DMS 273 treated with DMSO at 0.1 percent for 48 hours (cell line): ENCODE measurements at places on chromosomes 13 and 19.

- DNase-seq: no peak
Observed at GRCh38 chr13:27922883-27923612, 3.2 kb downstream of the PDX1 start.

DNA sequence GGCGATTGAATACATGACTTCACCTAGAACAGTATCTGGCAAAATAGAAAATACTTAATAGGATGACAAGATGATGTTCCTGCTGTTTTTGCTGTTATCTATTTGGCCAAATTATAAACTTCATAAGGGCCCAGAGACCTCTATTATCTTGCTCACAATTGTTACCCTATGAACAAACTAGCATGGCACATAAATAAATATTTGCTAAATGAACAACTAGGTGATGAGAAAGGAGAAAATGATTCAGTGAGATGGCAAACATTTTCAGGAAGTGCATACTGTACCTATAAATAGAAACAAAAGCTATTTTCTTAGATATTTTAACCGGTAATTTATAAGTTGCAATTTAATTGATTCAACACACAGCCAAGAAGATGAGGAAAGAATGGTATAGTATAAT lies 78.4 kb downstream of the FAM216B start:
- DNase-seq: no peak

DNA sequence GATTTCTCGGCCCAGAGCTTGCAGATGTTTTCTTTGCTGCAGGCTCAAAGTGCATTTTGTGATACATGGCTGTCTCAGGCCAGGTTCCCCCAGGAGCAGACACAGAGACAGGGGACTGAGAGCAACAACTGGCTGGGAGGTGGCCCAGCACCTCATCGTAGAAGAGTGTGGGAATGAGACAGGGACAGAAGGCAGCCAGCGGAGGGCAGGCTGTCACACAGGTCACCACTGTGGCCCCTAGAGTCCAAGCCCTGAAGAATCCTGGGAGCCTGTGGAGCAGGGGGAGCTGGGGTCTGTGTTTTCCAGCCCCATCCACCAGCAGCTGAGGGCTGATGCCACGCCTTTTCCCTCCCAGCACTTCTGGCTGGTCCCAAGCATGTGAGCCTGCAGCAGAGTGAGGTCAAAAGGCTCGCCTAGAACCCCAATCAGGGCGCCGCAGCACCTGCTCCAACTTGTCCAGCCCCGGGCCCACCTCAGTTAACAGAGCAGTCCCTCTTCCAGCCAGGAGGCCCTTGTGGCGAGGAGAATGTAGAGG lies 723.8 kb downstream of the UQCRFS1 start:
- DNase-seq: no peak

DNA sequence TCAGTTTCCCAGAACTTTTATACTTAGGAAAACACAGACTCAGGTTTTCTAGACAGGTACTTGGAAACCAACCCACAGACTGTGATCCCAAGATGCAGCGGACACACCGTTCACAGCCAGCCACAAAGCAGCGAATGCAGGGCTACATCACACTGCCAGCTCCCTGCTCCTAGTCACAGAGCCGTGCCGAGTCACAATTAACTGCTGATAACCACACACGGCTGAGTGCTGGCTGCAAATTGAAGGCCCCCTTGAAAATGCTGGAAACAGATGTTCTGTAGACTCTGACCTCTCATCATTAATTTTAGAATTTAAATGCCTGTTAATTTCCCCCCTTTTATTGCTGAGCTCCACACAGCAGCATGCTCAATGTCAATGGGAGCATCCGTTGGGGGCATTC lies 78.6 kb upstream of the SIAH3 start:
- no peak for DNase-seq

DNA sequence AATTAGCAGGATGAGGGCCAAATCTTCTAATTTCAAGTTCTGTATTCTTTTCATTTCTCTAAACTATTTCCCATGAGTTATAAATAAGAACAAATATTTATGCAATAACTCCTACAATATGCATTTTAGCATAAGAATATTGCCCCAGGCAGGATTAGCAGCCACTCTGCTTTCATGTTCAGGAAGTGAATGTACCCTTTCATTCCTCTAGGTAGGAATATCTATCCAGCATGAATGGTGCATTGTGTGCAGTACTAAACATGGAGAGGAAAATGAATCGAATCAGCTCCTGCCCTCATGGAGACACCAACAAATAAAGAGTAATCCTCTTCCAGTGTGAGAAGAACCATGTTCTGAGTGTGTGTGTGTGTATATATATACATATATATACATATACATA lies 41.0 kb downstream of the LHFPL6 start:
- no peak for DNase-seq

DNA sequence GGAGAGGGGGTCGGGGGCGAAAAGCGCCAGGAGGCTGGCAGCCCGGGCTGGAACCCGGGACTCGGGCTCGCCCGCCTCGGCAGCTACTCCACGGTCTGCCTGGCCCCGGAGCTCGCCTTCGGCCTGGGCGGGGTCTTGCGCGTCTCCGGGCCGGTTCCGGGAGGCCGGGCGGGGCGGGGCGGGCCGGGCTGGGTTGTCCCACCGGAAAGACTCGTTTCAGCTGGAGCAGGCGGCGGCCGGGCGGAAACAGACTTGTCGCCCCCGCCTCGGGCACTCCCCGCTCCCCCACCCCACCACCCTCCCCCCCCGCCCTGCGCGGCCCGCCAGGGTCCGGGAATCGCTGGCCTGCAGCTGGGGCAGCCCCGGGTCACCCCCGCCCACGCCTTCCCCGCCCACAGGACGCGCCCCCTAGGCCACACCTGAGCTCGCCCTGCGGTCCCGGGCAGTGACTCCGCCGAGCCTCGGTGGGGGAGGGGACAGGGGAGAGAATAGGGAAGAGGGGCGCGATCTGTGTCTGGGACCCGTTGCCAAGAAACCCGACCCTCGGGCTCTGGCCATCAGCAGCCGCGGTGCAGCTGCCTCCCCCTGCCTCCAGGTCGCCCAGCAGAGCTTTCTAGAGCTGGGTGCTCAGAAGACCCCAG lies 109.4 kb downstream of the KCTD15 start:
- no peak for DNase-seq

- no peak for DNase-seq
Observed at GRCh38 chr13:44273991-44274770, 99.4 kb upstream of the SERP2 start.

GRCh38 chr19:9848060-9848459 lies 12.9 kb downstream of the PIN1 start:
- no peak for DNase-seq

DNA sequence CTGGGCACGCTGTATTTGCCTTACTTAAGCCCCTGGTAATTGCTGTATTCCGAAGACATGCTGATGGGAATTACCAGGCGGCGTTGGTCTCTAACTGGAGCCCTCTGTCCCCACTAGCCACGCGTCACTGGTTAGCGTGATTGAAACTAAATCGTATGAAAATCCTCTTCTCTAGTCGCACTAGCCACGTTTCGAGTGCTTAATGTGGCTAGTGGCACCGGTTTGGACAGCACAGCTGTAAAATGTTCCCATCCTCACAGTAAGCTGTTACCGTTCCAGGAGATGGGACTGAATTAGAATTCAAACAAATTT lies 676 bp downstream of the BRCA2 start:
- no peak for DNase-seq

DNA sequence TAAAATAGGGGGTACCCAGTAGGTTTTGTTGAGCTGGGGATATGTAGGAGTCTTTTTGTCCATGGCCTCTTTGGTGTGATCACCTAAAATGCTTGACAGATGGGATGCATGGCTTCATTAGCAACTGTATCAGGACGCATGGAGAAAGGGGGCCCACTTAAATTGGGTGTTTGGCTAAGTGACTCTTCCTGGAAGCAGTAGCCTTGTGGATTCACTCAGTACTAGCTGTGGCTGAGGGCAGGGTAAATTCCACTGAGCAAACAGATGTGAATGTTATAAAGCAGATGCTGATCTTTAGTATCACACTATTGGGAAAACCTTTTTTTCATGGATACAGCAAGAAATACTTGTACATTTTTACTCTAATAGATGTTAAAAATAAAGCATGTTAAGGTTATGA lies 140.0 kb downstream of the FGF14 start:
- DNase-seq: no peak

DNA sequence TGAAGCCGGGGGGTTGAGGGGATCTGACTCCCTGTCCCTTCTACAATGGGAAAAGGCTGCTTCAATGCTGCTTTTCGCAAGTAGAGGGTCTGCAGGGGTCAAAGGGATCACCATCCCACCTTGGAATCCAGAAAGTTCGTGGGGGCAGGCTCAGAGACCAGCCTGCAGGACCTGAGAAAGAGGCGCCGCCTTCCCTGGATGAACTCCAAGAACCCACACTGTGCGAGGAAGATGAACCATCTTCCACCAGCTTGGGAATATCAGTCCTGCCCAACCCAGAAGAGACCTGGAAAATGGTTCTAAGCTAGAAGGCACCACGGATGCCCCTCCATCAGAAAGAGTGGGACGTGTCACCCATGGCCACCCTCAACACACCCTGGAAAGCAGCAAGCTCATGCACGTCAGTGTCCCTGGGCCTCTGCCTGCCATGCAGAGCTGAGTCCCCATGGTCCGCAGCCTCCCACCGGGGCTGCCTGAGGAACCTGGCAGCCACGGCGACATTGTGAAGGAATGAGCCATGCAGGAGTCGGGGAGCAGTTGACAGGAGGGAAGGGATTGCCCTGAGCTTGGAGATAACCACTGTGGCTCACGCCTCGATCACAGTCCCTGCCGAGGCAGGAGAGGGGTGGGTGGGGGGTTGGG lies 14.6 kb downstream of the RAB3D start:
- DNase-seq: no peak

DNA sequence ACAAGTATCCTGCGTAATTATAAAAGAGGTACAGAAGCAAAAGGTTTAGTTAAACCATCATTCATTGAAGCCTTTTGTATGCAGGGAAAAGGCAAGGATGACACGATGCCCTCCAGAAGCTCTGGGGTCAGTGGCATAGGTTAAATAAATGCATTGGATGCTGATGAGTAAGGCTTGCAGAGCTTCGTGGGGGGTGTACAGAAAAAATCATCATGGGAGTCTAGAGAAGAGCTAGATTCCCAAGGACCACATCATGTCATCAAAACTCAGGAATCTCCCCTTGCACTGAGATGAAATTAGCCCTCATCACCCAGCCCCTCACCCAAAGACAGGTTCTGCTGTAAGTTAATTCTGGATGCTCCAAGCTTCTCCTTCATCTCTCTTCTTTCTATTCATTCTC lies 8.3 kb downstream of the FPR1 start:
- no peak for DNase-seq

DNA sequence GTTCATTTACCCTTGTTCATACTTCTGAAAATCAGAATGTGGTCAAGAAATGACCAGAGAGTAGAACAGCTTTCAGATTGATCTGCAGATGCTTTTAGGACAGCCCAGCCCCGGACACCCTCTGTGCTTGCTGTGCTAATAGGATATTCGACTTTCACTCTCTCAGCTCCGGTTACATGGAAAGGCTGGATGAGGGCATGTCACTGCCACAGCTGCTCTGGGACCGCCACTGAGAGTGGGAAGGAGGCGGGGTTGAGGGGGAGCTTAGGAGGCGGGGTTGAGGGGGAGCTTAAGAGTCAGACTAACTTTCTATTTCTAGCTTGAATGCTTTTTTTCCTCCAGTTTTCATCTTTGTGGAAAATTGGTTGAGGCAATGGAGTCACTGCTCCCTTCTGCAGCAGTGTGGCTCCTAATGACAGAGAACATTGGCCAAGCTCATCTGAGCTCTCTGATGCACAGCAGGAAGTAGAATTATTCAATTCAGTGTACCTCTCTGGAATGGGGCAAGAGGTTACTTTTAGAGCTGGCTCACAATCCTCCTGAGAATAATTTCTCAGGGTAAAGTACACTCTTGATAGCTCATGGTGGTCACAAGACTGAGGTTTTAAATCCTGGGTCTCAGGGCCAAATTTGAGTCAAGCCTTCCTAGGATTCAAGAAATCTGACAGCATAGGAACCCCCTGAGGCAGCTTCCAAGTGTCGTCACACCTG lies 74.6 kb upstream of the NPAS1 start:
- no peak for DNase-seq

GRCh38 chr13:59906413-59907049 lies 257.2 kb downstream of the DIAPH3 start:
- DNase-seq: no peak

DNA sequence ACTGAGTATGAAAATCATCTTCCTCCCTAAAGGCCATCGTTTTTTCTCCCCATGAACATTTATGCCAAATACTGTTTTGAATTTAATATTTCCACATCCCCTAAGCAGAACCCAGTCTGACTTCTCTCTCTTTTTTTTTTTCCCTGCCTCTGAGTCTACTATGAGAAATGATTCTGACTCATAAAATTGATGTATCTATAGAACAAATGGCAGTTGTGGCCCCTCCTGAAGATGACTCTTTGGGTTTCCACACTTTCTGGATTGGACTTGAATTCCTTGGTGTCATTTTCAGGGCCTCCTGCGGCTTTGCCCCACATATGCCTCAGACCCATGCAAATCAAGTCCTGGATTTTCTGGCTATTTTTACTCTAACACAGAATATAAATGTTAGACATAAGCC lies 22.7 kb upstream of the NAXD start:
- DNase-seq: no peak
